ENCODE measurements at places on chromosomes 12 and 14.

DNA sequence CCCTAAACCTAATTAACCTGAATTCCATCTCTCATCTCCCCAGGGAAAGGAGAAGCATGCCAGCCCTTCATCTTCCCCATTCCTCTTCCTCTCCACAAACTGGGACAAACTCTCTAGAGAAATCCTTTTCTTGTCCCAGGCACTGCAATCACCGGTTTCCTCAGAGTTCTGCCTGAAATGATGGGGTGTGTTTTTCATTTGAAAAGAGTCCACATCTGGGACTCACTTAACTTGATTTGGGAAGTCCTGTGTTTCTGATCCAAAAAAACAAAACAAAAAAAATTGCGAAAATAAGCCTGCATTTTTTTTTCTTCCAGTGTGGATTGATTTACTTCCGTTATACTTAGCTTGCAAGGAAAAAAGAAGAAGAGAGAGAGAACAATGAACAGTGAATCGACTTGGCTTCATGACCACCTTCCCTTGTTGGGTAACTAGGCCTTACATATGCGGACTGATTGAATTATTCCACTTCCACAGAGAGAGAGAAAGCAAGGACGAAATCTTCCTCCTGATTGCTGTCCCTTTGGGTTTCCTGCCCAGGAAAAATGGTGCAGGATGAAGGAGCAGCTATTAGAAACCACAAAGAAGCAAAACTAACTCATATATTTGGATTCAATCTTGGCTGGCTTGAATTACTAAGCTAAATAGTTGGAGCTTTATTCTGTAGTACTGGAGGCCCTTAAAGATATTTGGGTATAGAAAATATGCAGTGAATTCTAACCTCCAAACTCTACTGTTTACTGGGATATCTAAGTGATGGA lies 506.2 kb upstream of the TBX3 start:
- DNase-seq: no peak

DNA sequence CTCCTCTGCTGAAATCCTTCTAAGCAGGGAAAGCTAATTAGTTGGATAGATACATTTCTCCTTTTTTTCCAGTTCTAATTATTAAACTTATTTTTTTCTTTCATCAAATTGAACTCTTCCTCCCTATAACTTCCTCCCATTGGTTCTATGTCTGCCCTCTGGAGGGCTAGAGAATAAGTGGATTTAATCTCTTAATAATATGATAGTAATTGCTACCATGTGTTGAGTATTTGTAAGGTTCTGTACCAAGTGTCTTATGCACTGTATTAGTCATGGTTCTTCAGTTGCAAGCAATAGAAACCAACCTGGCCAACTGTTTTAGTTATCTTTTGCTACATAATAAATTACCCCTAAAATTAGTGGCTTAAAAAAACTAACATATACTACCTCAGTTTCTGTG lies 190.5 kb upstream of the PLXNC1 start:
- DNase-seq: no peak

- no peak for DNase-seq
Observed at GRCh38 chr12:12157424-12157823, 86.7 kb downstream of the BCL2L14 start.

DNA sequence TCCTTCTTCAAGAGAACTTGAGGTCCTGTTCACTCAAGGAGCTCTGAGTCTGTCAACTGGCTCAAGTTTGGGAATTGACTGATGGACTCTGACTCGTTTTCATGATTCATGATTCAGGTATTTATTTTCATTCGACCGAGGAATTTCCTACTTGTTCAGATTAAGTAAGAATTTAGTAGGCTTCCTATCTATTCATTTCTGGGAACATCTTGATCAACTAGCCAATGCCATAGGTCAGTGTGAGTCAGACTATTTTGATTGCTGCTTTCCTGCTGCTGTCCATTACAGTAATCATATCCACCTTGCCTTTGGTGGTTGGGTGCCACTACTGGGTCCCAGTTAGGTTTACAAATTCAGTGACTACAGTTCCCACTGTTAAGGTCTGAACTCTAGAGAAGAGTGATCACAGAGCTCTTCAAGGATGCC lies 6.1 kb downstream of the FAM186A start:
- no peak for DNase-seq

GRCh38 chr12:108638141-108638827 lies 4.6 kb upstream of the SELPLG start:
- no peak for DNase-seq

All from activated CD4-positive, alpha-beta T cell treated with anti-CD3 and anti-CD28 coated beads, Interleukin-2, amount 50 U/mL, for 16 hours (primary cell).